ENCODE measurements at places on chromosomes 6 and 20.

- DNase-seq: no peak
These were observed 108.6 kb downstream of the CHD6 start for GRCh38 chr20:41509316-41510200.

DNA sequence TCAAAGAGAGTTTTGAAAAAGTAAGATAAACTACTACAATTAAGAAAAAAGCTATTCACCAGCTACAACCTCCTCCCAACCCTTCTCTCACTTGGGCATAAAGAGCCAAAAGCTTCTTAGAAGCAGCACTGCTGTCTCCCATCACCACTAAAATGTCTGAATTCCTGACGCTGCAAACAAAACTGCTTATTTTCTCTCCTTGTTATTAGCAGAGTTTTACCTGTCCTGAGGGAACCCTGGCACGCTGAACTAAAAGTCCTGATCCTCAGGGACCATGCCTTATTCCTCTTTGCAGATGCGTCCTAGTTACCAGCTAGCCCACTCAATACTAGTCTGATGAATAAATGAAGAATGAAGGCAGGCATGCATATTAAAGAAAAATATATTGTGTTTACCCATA, 1.1 kb downstream of the HACE1 start:
- peak; percentile 4 for DNase-seq

DNA sequence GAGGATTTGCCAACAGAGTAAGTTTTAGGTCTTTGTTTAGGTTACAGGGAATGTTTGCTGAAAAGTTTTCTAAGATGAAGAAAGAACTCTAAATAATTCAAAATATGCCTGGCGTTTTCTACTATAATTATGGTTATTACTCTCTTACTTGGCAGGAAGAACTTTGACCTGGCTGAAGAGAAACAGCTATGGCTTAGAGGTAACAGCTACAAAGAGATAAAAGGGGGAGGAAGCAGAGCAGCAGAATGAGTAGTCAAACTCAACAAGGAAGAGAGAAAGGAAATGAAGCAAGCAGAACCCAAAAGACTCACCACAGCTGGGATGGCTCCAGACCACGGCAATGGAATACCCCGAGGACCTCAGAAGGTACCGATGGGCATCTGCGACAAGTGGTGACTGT, 95.6 kb downstream of the KIF16B start:
- no peak for DNase-seq

DNA sequence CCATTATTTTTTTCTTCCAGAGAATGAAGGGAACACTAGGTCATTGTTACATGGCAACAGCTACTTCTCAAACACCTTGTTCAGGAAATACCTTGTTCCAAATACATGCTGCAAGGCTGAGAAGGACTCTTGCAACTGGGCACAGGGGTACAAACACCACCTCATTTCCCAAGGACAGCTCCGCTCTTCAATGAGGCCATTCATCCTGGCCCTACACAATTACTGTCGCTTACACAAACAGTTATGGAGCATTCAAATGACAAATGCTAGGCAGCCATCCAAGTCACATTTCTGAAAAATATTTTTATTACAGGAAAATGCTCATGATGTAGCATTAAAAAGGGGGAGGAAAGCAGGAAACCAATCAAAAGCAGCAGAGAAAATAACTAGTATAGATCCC, 611.9 kb downstream of the DHX35 start:
- no peak for DNase-seq

GRCh38 chr20:37828684-37829083, 74.2 kb upstream of the VSTM2L start:
- no peak for DNase-seq

DNA sequence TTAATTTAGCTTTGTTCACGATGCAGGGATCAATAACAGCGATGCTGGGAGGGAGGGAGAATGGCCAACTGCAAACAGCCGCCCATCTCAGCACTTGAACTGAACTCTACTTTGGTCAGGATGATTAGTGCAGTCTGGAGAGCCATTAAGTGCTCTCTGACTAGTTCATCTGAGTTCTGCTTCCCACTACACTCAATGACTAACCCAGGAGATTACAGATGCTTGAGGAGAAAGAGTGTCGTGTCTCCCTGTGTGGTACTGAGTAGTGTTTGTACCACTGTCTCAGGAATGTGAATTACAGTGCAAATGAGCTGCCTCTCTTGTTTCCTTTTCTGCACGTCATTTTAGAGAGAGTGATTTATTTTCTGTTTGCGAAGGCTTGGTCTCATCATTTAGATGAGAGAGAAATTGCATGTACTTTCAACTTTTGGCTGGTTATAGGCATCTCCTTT, 23.5 kb downstream of the CARMIL1 start:
- peak; percentile 53 for DNase-seq

DNA sequence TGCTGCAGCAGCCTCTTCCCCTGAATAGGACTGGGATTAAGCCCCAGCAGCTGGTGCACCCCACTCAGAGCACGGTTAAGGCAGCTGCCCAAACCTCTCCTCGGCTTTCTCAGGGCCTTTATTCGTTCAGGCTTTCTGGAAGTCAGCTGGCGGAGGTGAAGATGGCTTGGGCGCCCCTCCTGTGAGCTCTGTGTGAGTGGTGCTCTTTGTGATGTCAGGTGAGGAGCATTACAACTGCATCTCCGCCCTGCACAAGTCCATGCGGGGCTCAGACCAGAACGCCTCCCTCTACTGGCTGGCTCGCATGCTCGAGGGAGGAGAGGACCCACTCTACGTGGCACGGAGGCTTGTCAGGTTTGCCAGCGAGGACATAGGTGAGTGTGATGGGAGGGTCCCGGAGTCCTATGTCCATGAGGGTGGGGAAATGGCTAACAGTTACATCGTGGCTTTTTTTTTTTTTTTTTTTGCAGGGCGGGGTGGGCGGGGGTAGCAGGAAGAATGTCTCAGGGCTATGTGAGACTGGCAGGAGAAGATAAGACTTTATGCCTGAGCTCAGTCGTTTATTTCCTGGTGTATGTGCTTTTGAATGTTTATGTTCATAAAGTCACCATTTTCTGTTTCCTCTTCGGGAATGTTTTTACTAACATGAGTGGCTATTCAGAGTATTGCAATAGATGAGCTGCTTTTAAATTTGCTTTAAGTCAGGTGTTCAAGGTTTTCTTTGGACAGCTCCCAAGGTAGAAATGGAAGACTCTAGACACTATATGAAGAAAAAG, 18.2 kb downstream of the WRNIP1 start:
- no peak for DNase-seq

DNA sequence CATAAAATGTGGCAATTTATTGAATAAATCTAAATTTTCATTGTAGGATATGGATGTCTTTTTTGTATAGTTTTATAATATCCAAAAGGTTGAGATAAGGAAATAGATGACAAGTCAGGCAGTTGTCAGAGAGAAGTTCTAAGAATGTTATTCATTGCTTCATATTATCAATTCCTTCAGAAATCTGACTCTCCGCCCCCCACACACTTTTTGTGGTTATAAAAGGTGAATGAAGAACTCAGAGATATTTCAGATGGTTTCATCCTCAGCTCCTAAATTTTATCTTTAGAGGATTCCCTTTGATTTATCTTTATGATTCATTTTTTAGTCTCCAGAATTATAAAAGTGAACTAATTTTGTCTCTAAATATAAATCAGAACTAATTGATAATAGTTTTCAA, 136.1 kb upstream of the NOX3 start:
- no peak for DNase-seq

- no peak for DNase-seq
These were observed 78.1 kb downstream of the PRDM1 start for GRCh38 chr6:106163966-106164877.

GRCh38 chr6:38016824-38017223, 197.3 kb downstream of the ZFAND3 start:
- no peak for DNase-seq

DNA sequence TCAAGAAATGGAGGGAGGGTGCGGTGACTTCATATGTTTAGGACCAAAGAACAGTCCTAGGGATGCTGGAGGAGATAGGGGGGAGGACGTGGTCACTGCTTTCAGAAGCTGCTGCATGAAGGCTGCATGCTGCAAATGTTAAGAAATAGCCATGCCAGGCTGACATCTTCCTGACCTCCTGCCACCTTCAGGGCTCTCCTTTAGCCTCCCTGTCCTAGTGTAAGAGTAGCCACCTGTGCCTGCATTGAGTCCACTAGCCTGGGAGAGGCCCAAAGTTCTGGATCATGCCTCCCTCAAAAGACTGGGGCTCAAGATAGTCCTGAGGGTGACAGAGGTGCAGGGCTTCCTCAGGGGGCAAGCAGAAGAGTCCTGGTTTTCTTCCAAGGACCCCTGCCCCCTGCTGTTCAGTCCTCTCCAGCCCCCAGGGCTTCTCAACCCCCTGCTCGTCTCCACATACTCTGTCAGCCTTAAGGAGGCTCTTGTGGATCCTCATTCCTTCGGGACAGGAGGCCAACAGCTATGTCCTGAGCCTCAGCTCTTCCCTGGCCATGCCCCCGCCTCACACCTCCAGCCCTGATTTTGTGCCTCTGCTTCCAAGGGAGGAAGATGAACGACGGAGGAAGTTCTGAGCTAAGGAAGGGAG, 96.3 kb downstream of the MRPL14 start:
- DNase-seq: no peak

DNA sequence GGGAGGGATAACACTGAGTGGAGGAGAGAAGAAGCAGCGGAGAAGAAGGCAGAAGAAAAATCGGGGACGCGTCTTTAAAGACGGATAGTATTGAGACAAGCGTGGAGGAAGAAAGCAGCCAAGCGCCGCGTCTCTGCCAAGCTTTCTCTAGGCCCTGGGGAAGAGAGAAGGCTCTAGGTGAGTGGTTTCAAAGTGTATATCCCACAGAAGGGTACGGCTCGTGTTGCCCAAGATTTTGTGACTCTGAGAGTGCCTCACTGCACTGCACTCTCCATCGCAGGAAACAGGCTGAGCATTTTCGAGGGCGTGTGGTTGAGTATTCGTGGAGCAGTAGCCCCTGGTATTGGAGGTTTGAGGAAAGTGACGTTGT, 185.4 kb downstream of the TRIM27 start:
- DNase-seq: no peak

DNA sequence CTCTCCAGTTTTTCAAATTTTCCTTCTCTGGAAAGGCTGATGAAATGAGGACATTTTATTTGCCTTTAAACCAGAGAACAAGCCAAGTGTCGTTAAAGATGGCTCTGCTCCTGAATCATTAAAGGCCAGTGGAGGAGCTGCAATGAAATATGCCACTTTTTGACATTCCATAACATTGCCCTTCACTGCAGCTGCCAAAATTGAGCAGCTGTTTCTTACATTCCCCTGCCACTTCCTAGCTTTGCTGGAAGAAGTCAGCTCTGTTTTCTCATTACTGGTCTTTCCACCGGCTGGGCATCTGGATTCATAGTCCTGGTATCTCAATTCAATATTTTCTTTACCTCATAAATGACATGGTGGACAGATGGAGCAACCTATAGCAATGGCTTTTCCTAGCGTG, 45.5 kb upstream of the NRN1 start:
- no peak for DNase-seq

DNA sequence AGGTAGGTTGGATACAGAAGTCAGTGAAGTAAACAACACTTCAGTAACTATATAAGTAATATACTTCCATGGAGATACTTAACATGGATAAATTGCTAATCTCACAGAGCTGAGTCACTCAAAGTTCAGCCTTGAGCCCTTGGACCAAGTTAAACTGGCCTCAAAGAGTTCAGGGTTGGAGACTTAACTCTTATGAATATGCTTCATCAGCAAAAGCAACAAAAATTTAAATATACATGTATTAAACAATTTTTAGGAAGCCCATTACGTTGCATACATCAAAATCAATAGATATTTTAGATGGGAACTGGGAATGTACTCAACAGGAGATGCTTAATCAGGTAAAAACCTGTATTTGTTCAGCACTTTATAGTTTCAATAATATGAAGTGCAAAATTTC, 12.2 kb downstream of the MTCL3 start:
- no peak for DNase-seq
